Fibroblast of skin of right biceps (primary cell): ENCODE measurements at places on chromosomes 3 and 15.

DNA sequence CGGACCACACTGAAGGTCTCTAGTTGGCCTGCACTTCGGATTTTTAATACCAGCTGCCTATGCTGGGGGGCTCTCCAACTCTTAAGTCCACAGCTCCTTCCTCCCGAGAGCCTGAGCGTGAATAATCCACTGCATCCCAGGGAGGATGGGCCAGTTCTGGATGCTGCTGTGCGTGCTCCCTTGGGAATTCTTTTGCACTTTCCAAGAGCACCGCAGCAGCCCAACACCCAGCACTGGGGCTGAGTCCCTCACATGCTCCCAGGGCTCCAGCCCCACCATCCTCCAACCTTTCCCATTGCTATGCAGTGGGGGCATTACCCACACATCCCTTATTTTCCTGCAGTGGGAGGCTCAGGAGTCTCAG lies 136.4 kb upstream of the IQSEC1 start:
- DNase-seq: no peak

DNA sequence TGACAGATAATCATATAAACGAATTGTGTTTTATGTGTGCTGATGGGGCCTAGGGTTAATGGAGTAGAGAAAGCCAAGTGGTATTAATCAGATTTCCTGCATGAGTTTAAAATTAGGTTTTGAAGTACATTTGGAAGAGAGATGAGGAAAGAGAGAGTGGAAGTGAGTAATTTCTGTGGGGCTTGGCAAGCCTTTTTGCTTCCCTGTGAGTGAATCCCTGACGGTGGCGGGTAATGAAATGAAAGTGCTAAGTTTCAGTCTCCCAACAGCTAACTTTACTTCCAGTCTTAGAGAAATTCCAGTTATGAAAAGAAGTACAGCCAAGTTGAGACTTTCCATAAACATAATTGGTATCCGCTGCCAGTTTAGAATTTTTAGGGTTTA lies 139.4 kb downstream of the BBX start:
- peak; percentile 80 for DNase-seq

DNA sequence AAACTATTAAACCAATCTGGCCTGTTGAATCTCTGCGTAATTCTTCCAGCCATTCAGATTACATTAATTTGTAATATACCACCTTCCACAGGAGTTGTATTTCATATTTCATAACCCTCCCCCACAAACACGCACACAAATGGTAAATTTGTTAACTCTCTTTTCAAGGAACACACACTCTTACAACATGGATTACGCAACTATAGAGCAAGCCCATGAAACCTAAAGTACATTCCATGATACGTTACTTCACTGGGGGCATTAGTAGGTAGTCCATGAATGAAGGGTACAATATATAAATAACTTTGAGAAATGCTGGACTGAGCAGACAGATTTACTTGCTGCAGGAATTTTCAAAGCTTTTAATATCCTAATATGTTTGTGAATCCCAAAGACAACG lies 65.0 kb downstream of the TRIM69 start:
- no peak for DNase-seq

GRCh38 chr15:55322467-55322866 lies 3.4 kb downstream of the PIGB start:
- no peak for DNase-seq

- DNase-seq: peak; percentile 7
Measured at GRCh38 chr3:122628567-122628966, 51.1 kb downstream of the PARP15 start.

- no peak for DNase-seq
Measured at GRCh38 chr15:62945760-62946159, 96.8 kb upstream of the TPM1 start.

GRCh38 chr15:94327356-94327936 lies 96.1 kb downstream of the MCTP2 start:
- peak; percentile 31 for DNase-seq

DNA sequence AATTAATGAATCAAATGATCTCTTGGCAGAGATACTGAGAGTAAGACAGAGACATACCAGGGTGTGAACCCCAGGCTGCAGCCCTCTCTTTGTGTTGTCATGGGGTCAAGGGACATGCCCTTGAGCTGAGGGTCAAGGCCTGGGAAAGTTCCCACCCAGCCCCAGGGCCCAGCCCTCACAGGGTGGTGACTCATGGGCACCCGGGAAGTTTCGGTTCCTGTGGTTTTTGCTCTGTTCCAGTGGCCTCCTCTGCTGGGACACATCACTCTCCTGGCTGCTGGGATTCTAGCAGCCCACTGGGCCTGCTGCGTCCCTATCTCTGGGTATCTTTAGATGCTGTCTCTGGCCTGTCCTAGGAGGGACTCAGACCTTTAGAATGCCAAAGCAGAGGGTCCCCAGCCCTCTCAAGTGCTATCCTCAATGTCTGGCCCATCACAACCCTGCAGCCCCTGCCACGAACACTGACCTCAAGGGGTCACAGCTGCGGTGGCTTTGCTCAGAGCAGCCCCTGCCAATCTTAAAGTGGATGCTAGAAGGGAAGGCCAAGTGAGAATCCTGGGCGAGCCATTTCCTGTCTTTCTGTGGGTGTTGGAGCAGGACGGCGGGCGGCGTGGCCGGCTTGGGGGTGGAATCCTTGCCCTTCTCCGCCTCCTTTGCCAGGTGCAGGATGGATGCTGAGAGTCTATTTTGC lies 148.4 kb upstream of the TLE3 start:
- peak; percentile 54 for DNase-seq
